ENCODE measurements at places on chromosomes 4 and X.

DNA sequence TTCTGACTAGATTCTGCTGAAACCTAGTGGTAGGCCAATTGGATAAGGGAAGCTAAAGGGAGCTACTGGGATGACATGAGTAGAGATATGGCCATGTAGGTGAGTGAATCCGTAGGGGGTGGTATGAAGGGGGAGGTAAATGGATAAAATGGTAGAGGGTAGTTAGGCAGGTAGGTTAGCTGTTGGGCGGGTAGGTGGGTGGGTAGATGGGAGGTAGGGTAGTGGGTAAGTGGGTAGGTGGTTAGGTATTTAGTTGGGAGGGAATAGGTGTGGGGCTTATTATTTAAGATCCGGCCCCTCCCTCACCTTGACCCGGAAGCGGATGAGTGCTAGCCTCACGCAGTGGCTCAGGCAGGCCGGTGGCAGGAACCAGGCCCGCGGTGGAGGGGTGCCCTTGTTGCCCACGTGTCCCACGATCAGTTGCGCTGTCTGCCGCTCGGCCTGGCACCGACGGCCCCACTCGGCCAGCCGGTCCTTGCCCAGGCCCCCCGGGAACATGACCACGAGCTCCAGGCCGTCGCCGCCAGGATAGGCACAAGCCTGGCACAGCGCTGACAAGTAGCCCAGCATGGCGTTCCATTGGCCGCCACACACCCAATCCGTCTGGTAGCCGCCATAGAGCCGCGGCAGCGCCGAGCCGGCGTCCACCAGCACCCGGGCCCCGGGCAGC lies 725 bp downstream of the FAM120C start:
- peak; percentile 64 for DNase-seq

DNA sequence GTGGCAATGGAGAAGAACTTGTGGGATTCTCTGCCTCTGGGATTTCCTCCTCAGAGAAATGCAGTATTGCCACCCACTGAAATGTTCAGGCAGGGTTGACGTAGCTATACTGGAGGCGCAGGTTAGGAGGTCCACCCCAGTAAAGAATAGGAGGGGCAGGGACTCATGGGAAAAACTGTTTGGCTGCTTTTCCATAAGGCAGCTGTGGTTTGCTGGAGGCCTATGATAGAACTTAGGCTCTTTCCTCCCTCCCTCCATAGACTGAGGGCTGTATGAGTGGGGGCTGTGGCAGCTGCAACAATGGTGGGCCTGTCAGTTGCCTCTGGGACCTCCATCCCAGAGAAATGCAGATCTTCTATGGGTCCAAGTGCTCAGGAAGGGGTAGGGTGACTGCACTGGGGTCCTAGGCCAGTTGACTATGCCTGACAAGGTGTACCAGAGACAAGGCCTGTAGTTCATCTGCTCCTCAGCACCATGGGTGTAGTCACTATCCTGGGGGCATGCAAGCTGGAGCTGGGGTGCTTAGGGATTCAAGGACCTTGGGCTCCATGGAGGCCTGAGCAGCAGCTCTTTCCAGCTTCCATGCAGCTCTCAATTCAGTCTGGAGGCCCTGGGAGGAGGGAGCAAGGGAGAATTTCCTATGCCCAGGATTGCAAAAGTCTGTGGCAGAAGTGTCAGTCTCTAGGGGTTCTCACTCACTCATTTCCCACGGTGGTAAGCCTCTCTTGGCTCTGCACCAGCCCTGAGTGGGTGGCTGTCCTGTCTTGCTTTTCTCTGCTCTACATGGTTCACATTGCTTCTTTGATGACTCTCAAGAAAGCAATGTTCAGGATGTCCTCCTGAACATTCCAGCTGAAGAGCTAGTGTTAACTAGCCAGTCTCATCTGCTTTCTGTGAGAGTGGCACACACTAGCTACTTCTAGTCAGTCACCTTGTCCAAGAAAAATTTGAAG lies 353.0 kb downstream of the IDS start:
- DNase-seq = no peak

GRCh38 chrX:114582698-114583395 lies 1.0 kb upstream of the HTR2C start:
- DNase-seq = no peak

DNA sequence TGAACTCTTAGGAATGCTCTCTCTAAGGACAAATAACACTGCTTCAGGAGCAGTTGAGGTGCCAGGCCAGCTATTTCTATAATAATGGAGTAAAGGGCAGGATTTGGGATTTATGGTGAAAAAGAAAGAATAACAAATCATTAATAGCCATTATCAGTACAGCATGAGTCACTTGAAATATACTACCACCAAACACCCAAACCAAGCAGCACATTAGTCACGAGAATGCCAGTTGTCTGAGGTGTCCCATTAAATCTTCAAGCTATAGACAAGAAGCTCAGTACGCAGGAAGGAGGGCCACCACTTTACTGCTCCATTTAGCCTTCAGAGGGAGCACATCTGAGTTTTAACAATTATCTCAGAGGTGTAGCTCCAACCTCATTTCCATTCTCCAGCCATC lies 106.8 kb upstream of the MAGEA10 start:
- DNase-seq = no peak

DNA sequence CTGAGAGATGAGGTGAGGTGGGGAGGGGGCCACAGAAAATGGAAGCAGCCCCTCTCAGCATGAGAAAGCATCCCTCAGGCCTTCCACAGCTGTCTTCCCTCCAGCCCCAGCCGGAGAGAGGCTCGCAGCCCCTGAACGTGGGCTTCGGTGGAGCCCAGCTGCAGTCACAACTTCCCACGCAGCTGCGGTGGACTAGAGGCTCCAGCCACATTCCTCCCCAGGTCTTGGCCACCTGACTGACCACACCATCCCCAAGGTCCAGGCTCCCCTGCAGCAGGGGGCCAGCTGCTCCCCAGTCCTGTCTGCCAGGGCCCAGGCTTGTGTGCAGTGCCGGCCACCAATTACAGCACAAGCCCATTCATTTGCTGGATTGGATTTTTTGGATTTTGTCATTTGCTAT lies 212.3 kb upstream of the BCOR start:
- no peak for DNase-seq

DNA sequence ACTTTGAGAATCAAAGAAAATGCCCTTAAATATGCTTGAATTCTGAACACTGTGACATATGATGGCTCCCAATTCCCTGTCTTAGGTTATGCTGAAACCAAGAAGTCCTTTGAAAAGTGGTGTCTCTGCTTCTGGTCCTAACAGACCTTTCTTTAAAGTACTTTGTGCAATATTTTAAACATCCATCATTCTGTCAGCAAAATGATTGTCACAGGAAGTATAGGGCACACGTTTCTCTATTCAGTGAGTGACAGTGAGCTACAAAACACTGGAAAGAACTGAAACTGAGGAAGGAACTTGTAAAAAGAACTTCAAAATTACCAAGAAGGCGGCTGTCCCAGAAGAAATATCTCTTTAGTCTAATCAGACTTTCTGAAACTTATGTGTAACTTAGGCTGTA lies 12.2 kb upstream of the NUP54 start:
- DNase-seq = no peak

DNA sequence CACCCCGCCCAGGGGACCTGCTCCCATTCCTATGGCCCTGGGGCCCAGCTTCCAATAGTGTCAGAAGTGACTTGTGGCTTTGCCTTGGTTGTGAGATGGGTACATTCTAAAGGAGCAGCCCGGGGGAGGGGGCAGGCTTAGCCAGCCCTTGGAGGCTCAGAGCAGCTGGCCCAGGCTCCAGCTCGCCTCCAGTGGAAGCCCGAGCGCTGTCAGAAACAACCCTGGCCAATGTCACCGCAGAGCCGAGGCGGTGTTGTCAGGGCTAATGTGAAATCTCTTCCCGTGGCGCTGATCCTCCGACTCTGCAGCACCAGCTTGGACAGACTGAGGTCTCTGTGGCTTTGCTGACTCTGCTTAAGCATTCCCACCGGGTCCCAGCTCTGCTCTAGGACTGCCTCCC lies 29.2 kb upstream of the ZNF81 start:
- DNase-seq = no peak

- no peak for DNase-seq
Measured at GRCh38 chr4:128512767-128513322, 225.2 kb upstream of the PGRMC2 start.

- DNase-seq = no peak
Measured at GRCh38 chr4:21752616-21753015, 196.0 kb downstream of the KCNIP4 start.

GRCh38 chrX:19708683-19709082 lies 178.7 kb downstream of the SH3KBP1 start:
- no peak for DNase-seq

DNA sequence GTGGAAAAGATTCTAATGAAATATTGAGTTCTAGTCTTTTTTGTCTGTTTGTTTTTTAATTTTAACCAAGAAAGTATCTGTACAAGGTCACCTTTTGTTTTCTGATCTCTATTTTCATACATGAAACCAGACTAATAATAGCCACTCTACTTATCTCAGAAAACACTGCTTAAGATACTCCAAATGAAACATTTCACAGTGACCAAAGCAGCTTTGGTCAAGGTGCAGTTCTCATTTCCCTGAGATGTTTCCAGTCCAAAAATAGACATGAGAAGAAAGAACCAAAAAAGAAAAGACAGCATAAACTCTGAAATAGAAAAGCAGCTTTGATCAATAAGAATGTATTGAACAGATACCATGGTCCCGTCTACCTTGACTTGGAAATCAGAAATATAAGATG lies 782.8 kb downstream of the RAB28 start:
- no peak for DNase-seq

- no peak for DNase-seq
Measured at GRCh38 chr4:148355442-148356123, 86.6 kb downstream of the NR3C2 start.

GRCh38 chr4:39994406-39994805 lies 16.7 kb upstream of the PDS5A start:
- DNase-seq = no peak

DNA sequence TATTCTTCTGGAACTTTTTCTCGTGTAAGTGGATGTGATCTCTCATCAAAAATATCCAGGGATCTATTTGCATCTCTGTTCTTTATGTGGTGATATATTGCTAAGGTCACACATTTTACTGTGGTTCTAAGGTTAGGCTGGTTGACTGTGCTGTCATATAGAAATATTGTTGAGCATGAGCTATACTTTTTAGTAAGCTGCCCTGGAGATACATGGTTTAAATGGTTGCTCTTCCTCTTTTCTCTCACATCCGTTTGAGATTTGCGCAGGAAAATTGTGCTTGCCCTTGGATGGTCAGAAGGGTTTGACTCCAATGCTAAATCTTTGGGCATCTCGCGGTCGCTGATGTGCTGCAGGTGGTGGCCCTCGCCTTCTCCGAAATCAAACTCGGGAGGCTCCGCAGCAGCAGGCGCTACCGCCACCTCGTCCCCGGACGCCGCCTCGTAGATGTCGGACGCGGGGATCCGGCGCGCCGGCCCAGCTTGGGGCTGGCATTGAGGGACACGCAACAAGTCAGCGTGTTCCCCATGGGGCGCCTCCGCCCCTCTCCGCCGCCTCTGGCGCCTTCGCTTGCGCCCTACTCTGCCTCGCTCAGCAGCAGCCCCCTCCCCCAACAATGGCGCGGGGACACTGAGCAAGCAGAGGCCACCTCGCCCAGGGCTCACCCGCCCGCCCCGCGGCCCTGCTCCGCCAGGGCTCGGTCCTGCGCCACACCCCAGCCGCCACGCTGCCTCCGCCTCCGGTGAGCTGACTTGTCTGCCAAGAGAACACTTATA lies 154.5 kb downstream of the MSN start:
- DNase-seq = no peak

DNA sequence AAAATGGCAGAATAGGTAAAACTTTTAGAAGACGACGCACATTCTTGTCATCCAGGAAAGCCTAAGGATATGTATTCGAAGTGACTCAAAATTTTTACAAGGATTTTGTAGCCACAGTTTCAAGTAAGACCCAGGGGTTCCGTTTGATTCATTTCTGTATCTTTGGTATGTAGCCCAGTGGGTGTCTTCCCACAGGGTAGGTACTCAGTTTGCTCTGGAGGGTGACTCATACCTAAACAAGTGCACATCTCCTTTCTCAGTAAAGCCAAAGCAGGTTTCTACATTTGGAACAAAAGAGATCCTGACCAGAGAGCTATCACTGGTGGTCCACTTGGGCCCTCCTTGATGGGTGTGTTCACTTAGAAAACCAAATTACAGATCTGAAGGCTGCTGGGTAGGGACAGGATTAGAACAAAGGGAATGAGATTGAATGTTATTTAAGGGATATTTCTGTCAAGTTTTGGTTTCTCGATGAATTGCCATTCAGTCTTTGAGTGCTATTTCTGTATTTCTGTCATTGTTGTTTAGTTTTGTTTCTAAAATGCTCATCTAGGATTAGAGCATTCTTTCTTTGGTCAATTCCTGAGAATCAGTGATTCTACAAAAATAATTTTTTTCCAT lies 56.1 kb downstream of the PLS3 start:
- DNase-seq = no peak

GRCh38 chrX:154352466-154352865 lies 22.0 kb downstream of the FLNA start:
- no peak for DNase-seq

GRCh38 chr4:78565971-78566372 lies 14.4 kb downstream of the ANXA3 start:
- DNase-seq = no peak

DNA sequence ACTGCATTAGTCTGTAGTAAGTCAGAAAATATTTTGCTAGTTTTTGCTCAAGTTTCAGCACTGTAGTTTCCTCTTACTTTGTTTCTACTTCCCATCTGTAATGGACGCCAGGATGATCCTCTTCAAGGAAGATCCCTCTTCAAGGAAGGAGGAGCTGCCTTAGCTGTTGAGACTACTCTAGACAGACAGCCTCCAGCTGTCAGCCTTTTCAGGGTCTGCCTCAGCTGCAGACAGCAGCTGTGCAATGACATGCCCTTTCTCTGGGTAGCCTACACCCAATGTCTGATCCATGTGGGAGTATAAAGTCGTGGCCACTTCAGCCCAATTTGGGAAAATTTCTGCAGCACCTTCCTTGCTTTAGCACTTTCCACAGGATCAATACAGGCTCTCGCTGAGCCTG lies 281.0 kb upstream of the MAOA start:
- no peak for DNase-seq

GRCh38 chrX:1589356-1590130 lies 1.9 kb upstream of the AKAP17A start:
- no peak for DNase-seq

GRCh38 chr4:54093324-54094240 lies 6.4 kb upstream of the GSX2 start:
- no peak for DNase-seq

- DNase-seq = no peak
Measured at GRCh38 chr4:77089866-77090265, 14.1 kb upstream of the CCNI start.

GRCh38 chr4:152972821-152973628 lies 36.9 kb downstream of the FHDC1 start:
- no peak for DNase-seq

DNA sequence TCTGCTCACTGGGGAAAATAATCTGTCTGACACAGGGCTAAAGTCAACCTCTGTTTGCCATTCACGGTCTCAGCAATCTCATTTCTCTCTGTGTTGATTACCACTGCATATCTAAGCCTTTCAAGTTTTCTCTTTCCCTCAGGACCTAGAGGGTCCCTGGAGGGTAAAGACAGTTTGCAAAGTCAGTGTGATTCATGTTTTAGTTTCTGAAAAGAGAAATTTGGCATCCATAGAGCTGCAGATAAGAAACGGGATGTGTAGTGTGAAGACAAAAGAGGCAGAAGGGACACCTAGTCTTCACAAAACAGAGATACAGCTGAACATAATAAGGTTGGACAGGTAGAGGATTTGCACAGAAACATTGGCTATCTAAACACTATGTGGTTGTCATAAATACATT lies 34.5 kb upstream of the KDR start:
- DNase-seq = no peak
